ENCODE measurements at places on chromosomes 4 and X. TPM values are rescaled to one million over a fixed set of nuclear protein-coding genes. Genes with fewer than 3 reads are reported as not detected.

MTNR1A gene
- total RNA-seq: 0.84 TPM

TMSB4X gene
- 407 TPM for total RNA-seq

DNA sequence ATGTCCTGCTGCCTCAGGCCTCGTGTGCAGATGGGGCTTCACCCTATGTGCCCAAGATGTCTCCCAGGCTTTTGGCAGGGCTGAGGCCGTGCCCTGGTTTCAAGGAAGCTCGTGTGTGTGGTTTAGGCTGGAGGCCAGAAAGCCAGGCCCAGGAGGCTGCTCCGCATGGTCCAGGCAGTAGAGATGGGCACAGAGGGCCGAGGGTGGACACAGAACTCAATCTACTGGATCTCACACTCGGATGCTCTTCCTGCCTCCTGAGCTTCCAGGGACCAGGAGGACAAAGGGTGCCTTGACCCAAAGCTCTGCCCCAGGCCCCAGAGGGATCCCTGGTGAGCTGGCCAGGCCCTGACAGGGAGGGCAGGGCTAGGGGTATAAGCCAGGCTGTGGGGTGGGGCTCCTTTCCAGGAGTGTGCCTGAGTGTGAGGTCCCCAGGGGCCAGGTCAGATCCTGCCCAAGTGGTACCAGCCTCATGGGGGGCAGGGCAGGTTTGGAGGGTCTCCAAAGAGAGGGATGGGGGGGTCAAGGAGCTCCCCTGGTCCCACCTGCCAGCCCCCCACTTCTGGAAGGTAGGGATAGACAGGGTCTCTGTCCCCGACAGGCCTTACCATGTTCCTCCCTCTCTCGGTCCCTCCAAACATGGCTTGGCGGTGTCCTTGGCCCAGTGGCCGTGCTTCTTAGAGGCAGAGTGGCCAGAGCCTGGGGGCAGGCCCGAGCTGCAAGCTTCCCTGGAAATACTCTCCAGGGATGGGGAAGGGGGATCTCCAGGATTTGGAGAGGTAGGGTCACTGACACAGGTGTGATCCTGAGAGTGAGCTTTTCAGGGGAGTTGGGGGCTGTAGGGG is 23.8 kb downstream of the HTRA3 start:
- no peak for DNase-seq

GRCh38 chrX:30577362-30577991 is at the start of gene TASL:
Gene TASL (minus strand): TSS chrX:30577766. CDS start chrX:30560355, 17,411 bp downstream.
- no peak for DNase-seq

DNA sequence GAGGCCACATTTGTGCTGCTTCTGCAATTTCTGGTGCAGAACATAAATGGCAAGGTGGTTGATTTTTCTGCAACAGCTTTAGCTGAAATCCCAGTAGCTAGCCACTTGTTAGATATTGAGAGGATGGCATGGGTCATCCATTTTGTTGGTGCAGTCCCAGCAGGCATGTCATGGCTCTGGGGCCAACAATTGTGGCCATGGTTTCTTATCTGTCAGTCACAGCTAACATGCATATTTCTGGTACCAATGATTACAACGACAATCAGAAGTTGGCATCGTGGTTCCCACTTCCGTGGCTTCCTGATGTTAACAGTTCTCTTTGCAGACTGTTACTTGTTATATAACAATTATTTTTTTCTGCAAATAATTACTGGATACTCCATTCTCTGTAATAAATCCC is 42.8 kb upstream of the PRKG2 start:
- DNase-seq: no peak

Measured in HCT116 (cell line).